Cardiac muscle cell (in vitro differentiated cells and primary cell): ENCODE measurements at places on chromosomes 12 and 14. TPM values are rescaled to one million over a fixed set of nuclear protein-coding genes. Genes with fewer than 3 reads are reported as not detected.

The GPRC5D gene
- polyA plus RNA-seq = 0.35 TPM in 1 of 2 replicates, not detected in the other

DNA sequence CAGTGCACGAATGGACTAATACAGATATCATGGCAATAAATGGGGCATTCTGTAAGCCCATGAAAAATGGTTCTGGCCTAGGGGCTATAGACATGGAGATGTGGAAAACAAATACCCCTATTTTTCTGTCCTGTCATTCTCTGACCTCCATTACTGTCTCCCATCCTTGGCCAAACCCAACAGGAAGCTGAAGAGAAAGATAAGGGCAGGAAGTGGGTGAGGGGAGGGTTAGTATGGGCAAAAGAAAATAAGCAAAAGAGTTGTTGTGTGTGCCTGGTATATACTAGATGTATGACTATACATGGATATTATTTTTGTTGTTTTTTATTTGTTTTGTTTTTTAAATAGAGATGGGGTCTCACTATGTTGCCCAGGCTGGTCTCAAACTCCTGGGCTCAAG is 339.3 kb downstream of the PCNX1 start:
- no peak for DNase-seq

The GLT1D1 gene
- polyA plus RNA-seq = 0.83 and 4.1 TPM in 2 replicates

- no peak for DNase-seq
These were observed 4.3 kb downstream of the GPR132 start for GRCh38 chr14:105060751-105061427.

DNA sequence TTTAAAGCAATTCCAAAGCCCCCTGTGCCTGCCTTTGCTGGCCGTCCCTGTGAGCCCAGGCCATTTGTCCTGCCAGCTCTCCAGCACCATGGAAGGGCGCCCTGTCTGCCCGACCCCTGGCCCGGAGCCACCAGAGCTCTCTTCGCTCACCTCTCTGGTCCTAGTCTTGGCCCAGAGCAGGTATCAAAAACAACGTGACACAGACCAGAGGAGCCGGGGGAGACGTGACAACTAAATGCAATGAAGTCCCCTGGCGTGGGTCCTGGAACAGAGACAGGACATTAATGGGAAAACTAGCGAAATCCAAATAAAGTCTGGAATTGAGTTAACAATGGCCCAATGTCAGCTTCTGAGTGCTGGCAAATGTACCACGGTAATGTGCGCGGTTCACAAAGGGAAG is 83.2 kb upstream of the DIO3 start:
- no peak for DNase-seq
